ENCODE measurements at places on chromosomes 5 and 9.

GRCh38 chr5:149118463-149118862 is 22.8 kb upstream of the ABLIM3 start:
- no peak for DNase-seq

- no peak for DNase-seq
These were observed 287.1 kb downstream of the TENT4A start for GRCh38 chr5:7000310-7000709.

GRCh38 chr9:14391620-14392019 is 77.7 kb upstream of the NFIB start:
- no peak for DNase-seq

- DNase-seq: no peak
These were observed 1.9 kb downstream of the HK3 start for GRCh38 chr5:176897263-176897662.

DNA sequence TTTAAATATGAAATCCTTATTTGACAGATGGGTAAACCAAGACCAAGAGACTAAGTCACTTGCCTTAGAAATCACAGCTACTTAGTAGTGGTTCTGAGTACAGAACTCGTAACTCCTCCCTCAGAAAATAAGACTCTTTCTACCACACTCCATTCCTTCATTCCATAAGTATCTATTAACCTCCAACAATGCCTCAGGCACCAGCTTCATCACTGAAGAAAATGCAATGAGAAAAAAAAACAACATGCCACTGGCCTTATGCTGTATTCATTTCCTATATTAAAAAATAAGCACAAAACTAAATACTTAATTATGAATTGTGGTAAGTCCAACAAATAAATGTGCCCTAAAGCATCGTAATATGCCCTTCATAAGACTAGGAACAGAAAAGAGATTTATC is 13.5 kb upstream of the FREM1 start:
- no peak for DNase-seq

GRCh38 chr5:10077791-10078545 is 171.7 kb downstream of the ATPSCKMT start:
- DNase-seq: no peak

GRCh38 chr9:70883056-70883455 is 238.4 kb downstream of the TRPM3 start:
- no peak for DNase-seq

GRCh38 chr5:38299585-38299984 is 41.2 kb downstream of the EGFLAM start:
- no peak for DNase-seq

- no peak for DNase-seq
These were observed 97.3 kb downstream of the OXCT1 start for GRCh38 chr5:41772785-41773442.

- no peak for DNase-seq
These were observed 84.1 kb downstream of the PPP2R2B start for GRCh38 chr5:146794326-146795029.

GRCh38 chr5:144315026-144315425 is 144.4 kb downstream of the KCTD16 start:
- no peak for DNase-seq

DNA sequence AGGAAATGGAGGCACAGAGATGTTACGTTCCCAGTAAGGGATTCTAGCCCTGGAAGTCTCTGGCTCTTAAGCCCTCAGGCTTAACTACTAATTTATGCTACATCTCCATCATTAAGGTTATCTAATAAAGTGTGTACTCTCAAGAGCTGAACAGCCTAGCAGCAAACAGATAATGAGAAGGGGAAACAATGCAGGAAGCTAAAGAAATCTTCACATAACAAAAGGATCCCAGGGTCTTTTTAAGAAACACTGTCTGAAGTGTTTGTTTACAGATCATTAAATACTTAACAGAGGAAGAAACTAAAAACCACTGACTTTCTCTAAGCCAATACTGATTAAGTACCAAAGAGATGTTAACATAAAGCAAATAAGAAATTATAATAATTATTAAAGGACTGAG is 129.0 kb downstream of the PAPPA start:
- DNase-seq: no peak

GRCh38 chr5:59767681-59768151 is 125.8 kb downstream of the PDE4D start:
- DNase-seq: no peak

GRCh38 chr5:1174122-1174936 is 27.1 kb upstream of the SLC6A19 start:
- DNase-seq: no peak

GRCh38 chr9:83432104-83432627 is 106.0 kb downstream of the FRMD3 start:
- DNase-seq: no peak

GRCh38 chr9:110126986-110127864 is 80.7 kb downstream of the C9orf152 start:
- no peak for DNase-seq

DNA sequence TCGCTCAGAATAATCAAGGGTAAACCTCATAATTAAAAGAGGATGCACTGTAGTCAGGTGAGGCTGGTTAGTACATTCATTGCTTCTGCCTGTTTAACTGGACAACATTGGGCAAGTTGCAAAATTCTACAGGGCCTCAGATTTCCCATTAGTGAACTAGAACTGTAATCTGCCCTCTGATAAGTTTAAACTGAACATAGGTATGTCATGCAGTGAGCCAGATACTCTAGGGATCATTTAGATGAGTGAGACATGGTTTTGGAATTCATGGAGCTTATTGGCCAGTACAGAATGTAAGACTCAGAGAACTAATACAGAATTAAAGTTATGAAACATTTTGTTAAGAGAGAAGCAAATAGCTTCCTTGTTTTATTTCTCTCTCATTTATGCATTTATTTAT is 35.9 kb downstream of the RNF44 start:
- DNase-seq: no peak

Data from brain pericyte (primary cell).